Fibroblast of gingiva (primary cell): ENCODE measurements at places on chromosomes 3 and 15.

- no peak for DNase-seq
These were observed 508.0 kb upstream of the MDFIC2 start for GRCh38 chr3:70820397-70820796.

DNA sequence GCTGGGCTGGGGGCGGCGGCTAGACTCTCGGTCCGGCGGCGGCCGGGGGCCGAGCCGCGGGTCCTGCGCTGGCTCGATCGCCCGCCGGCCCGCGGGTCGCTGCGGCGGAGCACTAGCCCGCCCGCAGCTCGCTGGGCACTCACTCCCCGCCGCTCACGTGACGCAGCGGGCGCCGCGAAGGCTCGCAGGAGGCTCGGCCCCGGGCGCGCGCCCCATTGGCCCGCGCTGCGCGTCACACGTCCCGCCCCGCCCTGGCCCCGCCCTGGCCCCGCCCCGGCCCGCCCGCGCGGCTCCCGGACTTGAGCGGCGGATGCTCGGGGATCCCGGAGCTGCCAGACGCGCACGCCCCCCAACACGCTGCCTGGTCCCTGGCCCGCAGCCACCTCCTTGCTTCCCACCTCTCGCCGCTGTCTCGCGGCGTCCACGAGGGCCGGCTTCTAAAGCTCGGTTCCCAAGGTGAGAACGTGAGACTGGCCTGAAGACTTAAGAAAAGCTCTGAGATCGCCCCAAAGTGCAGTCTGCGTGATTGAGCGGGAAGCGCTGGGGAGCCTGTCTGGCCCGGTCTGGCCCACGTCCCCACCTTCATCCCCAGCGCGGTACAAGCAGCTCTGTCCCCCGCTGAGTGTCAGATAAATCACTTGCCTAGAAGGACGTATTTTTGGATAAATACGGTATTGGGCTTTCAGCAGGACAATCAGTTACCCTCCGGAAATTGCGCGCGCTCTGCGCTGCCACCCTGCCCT, at the start of gene KLF15:
TSS of gene KLF15 (minus strand) at position 114 of the 743 bp plus-strand sequence. CDS start 4,486 bp downstream, outside the sequence.
- DNase-seq: peak; percentile 86

- no peak for DNase-seq
These were observed 70.4 kb upstream of the SETMAR start for GRCh38 chr3:4232798-4233197.

DNA sequence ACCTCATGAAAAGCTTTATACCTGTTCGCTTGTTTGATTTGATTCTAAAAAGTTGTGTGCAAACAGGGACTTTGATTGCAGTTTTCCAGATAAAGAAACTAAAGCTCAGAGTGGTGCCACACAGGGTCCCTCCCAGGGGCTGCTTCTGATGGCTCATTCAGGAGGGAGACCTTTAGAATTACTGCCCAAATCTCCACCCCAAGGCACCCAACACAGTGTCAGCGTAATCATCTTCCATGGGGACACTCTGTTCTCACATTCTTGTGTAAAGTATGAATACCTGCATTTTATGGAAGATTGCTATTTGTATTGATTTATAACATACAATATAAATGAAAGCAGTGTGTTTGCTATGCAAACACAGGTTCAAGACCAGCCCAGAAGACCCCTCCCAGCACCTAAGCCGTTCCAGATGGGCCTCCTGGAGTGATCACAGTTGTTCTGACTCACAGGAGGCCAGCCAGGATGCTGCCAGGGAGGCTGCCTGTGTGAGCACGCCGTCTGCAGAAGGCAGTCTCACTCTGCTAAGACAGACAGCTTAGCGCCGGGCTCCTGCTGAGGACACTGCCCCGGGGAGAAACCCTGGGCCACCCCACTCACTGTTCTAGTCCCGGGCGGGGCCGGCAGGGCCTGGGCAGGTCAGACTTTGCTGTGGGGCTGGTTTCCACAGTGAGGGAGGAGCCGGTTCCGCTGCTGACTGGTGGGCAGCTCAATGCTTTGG, 185.6 kb downstream of the FAM43A start:
- peak; percentile 75 for DNase-seq

GRCh38 chr3:147906285-147906684, 497.1 kb downstream of the ZIC1 start:
- peak; percentile 75 for DNase-seq

DNA sequence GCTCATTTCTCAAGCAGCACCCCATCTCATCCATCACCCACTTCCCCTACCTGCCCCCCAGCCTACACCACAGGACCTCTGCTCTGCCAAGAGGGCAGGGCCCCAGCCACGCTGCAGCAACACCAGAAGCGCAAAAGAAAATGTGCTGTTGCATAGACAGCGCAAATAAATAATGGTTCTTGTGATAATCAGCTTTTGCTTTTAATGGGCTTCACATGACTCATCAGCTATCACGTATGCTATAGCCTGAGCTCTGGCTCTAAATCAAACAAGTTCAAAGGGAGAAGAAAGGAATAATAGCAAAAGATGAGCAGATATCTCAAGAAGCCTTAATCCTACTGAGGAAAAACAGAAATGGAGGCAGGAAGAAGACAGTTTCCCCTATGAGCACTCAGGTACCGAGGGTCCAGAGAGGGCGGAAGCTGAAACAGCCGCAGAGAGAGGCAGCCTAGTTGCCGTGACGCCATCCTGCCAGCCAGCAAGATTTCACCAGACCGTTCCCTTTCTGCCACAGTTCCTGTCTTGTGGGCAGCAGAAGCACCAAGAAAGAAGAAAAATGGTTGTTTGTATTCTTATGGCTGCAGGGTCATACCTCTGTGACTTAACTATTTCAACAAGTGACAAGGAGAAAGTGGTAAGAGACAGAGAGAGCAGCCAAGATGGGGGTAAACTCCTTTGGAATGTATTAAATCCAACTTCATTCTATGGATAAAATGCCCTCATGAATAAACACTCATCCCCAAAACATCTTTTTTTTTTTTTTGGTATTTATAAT, 22.0 kb downstream of the RAB27A start:
- no peak for DNase-seq

- peak; percentile 85 for DNase-seq
These were observed 175.4 kb upstream of the NR2E3 start for GRCh38 chr15:71634820-71635560.

DNA sequence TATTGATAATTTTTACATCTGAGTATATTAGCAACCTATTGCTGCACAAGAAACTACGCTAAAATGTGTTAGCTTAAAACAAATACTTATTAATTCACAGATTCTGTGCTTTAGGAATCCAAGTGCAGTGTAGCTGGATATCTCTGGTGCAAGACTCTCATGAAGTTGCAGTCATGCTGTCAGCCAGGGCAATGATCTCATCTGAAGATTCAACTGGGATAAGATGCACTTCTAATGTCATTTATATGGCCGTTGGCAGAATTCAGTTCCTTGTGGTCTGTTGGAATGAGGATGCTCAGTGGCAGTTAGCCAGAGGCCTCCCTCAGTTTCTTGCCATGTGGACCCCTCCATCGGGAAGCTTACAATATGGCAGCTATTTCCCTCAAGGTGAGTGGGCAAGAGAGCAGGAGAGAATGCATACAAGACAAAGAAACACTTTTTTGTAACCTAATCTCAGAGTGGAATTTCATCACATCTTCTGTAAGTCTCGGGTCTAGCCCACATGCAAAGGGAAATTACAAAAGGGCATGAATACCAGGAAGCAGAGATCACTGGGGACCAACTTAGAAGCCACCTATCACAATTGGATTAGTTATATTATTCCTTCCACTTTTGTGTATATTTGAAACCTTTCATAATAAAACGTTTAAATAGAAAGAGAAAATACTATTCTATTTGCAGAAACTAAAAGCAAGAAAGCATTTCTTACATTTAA, 61.6 kb downstream of the DPH6 start:
- peak; percentile 27 for DNase-seq

DNA sequence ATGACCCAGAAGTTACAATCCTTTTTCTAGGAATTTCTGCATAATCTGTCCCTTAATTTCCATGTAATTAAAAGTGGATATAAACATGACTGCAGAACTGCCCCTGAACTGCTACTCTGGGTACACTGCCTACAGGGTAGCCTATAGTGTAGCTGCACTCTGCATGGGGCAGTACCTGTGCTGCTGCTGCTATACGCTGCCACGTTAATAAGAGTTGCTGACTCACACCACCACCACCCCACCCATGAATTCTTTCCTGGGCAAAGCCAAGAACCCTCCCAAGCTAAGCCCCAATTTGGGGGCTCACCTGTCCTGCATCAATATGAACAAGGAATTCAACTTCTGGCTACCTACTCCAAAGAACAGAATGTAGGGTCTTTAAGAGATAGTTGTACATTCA, 13.9 kb downstream of the HDGFL3 start:
- no peak for DNase-seq

- DNase-seq: peak; percentile 55
These were observed 11.8 kb downstream of the ANAPC13 start for GRCh38 chr3:134473868-134474546.

DNA sequence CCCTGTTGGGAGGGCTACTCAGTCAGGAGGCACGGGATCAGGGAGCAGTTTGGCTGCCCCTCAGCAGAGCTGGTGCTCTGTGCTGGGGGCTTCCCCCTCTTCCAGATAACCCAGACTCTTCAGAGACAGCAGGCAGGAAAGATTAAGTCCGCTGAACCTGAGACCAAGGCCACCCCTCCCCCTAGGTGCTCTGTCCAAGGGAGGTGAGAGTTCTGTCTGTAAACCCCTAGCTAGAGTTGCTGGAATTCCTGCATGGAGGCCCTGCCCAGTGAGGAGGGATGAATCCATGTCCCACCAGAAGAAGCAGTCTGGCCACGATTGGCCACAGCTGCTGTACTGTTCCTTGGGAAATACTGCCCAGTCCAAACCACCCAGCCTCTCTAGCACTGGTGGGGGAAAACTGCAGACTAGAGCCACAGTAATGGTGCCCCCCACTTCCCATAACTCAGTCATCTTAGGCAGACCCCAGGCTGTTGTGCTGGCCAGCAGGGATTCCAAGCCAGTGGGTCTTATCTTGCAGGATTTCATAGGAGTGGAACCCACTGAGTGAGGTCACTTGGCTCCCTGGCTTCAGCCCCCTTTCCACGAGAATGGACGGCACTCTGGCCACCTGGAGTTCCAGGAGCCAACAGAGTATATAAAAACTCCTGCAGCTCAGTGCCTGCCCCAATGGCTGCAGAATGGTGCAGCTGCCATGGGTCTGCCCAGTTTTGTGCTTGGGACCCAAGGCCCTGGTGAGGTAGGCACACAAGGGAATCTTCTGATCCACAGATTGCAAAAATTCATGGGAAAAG, 42.9 kb downstream of the NPAP1 start:
- no peak for DNase-seq

DNA sequence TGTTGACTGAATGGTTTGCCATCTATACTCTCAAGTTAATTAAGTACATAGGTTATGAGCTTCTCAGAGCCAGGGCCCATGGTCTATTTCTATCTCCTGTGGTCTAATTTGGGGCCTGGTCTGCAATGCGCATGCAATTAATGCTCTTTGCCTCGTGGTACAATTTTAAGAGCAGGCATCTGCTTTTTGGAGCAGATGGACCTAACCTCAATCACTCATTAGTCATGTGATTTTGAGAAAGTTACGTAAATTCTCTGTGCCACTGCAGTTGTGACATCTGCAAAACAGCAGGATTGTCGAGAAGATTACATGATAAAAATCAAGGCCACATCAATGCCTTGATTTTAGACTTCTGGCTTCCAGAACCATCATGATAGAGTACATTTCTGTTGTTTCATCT, 543.7 kb upstream of the ADAMTS9 start:
- no peak for DNase-seq

DNA sequence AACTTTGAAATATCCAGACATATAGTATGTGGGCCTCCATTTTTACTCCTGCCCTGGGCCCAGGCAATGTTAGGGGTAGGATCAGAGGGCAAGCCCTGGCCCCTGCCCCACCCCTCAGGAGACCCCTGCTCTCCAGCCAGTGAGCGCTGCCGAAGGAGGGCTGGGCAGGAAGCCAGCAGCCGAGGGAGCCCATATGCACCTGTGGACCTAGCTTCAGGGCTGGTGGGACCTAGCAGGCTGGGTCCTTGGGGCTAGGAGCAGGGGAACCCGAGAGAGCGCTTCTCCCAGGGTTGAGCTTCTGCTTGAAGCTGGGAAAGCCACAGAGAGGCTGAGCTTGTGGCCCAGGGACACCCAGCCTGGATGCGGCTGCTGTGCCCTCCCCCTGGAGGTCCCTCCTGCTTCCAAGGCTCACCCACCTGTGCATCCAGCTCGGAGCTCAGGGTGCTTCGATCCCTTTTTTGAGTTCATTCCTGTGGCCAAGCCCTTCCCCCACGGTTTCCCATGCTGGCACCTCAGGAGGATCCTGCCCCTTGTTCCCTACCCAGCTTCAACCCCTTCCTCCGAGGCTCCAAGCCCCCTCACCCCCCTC, 21.0 kb upstream of the CYP11A1 start:
- DNase-seq: no peak

- DNase-seq: no peak
These were observed 192.8 kb upstream of the THBS1 start for GRCh38 chr15:39388118-39388517.

DNA sequence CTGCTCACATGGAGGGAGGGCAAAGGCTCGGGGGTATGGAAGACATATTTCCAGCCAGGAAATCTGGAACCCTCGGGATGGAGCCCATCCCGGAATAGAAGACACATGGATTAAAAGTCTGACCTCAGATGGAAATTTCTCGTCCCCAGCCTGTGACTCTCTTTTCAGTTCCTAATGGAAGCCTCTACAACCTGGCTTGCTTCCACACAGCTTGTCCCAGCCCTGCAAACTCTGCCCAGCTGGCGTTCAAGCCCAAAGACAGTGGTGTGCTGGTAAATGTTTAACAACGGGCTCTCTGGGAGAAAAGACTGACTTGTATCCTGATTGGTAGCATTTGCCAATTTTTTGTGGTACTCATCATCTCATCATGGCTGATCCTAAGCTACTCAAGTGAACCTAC, 35.6 kb upstream of the TLE3 start:
- no peak for DNase-seq

DNA sequence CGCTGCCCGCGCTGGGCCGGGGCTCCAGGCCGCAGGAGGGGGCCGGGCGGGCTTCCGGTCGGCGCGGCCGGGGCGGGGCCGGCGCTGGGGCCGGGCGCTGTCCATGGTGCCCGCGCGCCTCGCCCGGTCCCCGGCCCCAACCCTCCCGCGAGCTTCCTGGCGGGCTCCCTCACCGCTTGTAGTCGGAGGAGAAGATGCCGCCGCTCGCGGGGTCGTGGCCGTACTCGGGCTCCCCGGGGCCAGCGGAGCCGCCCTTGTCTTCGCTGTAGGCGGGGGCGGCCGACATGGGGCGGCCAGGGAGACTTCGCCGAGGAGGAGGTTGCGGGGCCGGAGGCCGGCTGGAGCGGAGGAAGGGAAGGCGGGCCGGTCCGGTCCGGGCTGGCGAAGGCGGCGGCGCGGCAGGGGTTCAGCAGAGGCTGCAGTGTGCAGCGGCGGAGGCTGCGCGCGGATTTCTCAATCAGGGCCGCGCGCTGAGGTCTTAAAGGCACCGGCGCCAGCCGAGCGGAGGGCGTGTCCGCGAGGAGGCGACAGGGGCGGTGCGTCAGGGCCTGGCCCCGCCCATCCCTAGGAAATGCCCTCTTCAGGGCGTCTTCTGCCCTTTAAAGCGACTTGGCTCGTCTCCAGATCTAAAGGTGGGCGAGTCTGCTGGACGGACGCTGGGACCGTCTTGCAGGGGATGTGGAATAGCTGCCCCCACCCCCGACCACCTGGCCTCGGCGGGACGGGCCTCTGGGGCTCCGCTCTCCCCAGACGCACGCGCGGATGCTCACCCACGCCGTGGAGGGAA, at the start of gene AP3B2:
TSS of gene AP3B2 (minus strand) at position 455 of the 787 bp plus-strand sequence. CDS start at position 286, 169 bp downstream.
- DNase-seq: peak; percentile 70
